ENCODE measurements at places on chromosomes 5 and 9. TPM values are rescaled to one million over a fixed set of nuclear protein-coding genes. Genes with fewer than 3 reads are reported as not detected.

SNAPC3 gene
- 47.6 TPM for total RNA-seq

IFNE gene
- 3.6 TPM for total RNA-seq

SH3TC2 gene
- 1.4 TPM for total RNA-seq

RXFP3 gene
- not detected for total RNA-seq

IFNK gene
- total RNA-seq = not detected

RAD50 gene
- 52.4 TPM for total RNA-seq

RGS3 gene
- total RNA-seq = 44.2 TPM

RECK gene
- 7.1 TPM for total RNA-seq

FAM169A gene
- total RNA-seq = 32.4 TPM

SPATA31A6 gene
- total RNA-seq = not detected

TMEM174 gene
- total RNA-seq = not detected

CHSY3 gene
- total RNA-seq = 0.84 TPM

PAX5 gene
- not detected for total RNA-seq

PRR16 gene
- total RNA-seq = not detected

ADAMTS12 gene
- 7.8 TPM for total RNA-seq

IL11RA gene
- 27.5 TPM for total RNA-seq

CCNI2 gene
- 0.36 TPM for total RNA-seq

PCDHGB4 gene
- 16.1 TPM for total RNA-seq

MEGF9 gene
- 23.4 TPM for total RNA-seq

RNF20 gene
- total RNA-seq = 53.9 TPM

ZNF474 gene
- 0.29 TPM for total RNA-seq

MEF2C gene
- total RNA-seq = 2.6 TPM

HSD17B3 gene
- 0.33 TPM for total RNA-seq

GLRA1 gene
- not detected for total RNA-seq

AK8 gene
- total RNA-seq = 1.1 TPM

TMEM8B gene
- 25.4 TPM for total RNA-seq

OBP2B gene
- total RNA-seq = not detected

PCDHGB3 gene
- total RNA-seq = 0.60 TPM

NUTM2G gene
- total RNA-seq = not detected

FOXI1 gene
- total RNA-seq = not detected

ZNF300 gene
- 17.2 TPM for total RNA-seq

Measured in progenitor cell of endocrine pancreas (in vitro differentiated cells).